ENCODE measurements at places on chromosomes 4 and X.
A peak's percentile ranks its signal among the peaks of the same experiment; 100 is the strongest.

- DNase-seq = no peak
Observed at GRCh38 chrX:118254611-118255010, 91.3 kb upstream of the WDR44 start.

- no peak for DNase-seq
Observed at GRCh38 chrX:475926-476723, 89.4 kb upstream of the PPP2R3B start.

- no peak for DNase-seq
Observed at GRCh38 chr4:148831945-148832344, 389.7 kb upstream of the NR3C2 start.

DNA sequence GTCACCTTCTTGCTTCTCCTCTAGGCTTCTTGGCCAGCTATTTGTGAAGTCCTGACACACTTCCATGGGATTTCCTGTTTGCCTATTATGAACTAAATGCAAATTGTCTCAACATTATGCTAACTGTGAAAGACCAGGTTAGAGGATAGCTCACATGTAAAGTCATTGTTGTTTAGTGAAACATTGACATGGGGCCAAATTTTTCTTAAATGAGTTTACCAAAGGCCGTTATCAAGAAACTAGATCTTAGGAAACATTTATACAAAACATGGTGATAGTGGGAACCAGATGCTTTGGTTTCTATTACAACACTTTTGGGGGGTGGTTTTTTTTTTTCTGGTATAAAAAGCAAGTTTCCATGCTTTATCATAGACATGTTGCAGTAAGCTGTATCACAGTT, 466.8 kb upstream of the FAM241A start:
- peak; percentile 34 for DNase-seq

GRCh38 chr4:76430519-76431388, 4.3 kb upstream of the SHROOM3 start:
- DNase-seq = peak; percentile 37

- DNase-seq = no peak
Observed at GRCh38 chr4:98505992-98506391, 152.4 kb downstream of the TSPAN5 start.

GRCh38 chrX:40761762-40762161, 26.4 kb upstream of the MED14 start:
- no peak for DNase-seq

GRCh38 chr4:77163641-77164040, 6.6 kb downstream of the CCNG2 start:
- DNase-seq = no peak

DNA sequence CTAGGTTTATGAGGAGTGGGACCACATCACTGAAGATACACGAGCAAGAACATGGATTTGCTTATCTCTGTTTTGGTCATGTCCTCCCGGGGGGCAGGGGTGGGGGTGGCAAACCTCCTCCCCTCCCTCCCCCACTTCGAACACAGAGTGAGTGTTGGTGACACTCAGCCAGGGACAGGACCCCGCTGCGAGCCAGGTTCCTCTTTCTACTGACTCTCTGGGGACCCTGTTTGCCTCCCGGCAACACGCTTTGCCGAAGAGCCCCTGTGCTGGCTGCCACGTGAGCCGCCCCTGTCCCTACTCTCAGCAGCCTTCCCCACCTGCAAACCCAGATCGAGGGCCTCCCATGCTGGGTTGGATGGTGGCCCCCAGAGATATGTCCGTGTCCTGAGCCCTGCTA, 34.7 kb downstream of the P2RY8 start:
- DNase-seq = no peak

DNA sequence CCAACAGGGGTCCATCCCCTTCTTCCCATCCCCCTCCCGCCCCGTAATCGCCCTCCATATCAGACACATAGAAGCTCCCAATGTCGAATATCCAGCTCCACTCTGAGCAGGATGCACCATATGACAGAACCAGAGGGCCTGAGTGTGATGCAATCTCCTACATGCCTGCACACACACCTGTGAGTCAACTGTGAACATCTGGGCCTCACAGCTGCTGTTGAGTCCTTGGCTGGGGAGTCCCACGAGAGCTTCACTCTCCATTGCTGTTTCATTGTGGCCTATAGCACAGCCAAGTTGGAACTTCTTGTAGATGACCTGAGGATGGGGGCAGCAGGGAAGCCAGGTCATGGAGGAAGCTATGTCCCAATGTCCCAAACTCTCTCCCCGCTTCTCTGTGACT, 8.2 kb downstream of the SLC38A5 start:
- DNase-seq = no peak

Data from COR-L47 (cell line).